ENCODE measurements at places on chromosomes 6 and 20. TPM values are rescaled to one million over a fixed set of nuclear protein-coding genes. Genes with fewer than 3 reads are reported as not detected.

The HLA-DOA gene
- total RNA-seq, result 2.1 TPM

The SYNGAP1 gene
- total RNA-seq, result 12.5 TPM

The TMEM14C gene
- 159 TPM for total RNA-seq

DNA sequence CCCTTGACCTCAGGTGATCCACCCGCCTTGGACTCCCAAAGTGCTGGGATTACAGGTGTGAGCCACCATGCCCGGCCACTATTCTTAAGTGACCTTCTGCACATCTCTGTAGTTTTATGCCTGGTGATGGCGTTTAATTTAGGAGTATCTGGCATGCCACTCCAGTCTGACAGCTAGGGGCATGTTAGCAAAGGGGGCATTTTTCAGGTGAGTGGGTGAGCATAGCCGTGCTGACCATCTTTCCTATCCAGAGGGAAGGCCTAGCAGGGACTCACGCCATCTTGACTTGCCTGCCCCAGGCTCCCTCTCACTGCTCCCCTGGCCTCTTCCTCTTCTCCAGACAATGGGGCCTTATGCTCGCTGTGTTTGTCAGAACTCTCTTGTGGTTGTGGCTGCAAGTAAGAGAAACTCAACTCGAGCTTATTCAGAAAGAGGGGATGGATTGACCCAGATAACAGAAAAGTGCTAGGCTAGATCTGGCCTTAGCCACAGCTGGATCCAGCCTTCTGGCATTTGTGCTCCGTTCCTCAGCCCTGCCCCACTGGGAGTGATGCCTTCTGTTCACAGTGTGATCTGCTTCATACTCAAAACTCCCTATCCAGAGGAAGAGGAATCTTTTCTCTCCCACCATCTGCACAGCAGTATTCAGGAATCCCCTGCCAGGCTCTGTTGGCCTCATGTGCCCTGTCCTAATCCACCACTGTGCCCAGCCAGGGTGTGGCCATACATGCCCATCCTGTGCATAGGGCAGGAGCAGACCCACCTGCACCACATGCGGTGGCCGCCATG lies 174.5 kb upstream of the AKAP12 start:
- no peaks in the 10 kb centered on the region for H3K27me3 ChIP-seq
- no peak for DNase-seq
- no peaks in the 10 kb centered on the region for H3K36me3 ChIP-seq
- no peaks in the 10 kb centered on the region for H3K4me1 ChIP-seq

GRCh38 chr6:158522616-158523015 lies 37.3 kb upstream of the TMEM181 start:
- H3K27ac ChIP-seq, result no peak overlapping the region
- no peaks in the 10 kb centered on the region for H3K36me3 ChIP-seq
- H3K4me1 ChIP-seq, result no peaks in the 10 kb centered on the region
- H3K4me3 ChIP-seq, result no peak overlapping the region

- no peaks in the 10 kb centered on the region for H3K4me1 ChIP-seq
- H3K27ac ChIP-seq, result peak within 1 kb of the TSS; percentile 73
- peak within 1 kb of the TSS; percentile 34 for H3K4me3 ChIP-seq
- H3K36me3 ChIP-seq, result no peaks in the 10 kb centered on the region
Observed at GRCh38 chr6:32952817-32953739, at the start of gene HLA-DMA. Gene HLA-DMA, minus strand, starts transcription at chr6:32953097. Its CDS starts 61 bp downstream, at chr6:32953036.

- H3K4me1 ChIP-seq, result no peaks in the 10 kb centered on the region
- DNase-seq, result no peak
- H3K27me3 ChIP-seq, result no peaks in the 10 kb centered on the region
Observed at GRCh38 chr6:42429836-42430235, 21.9 kb downstream of the TRERF1 start.

GRCh38 chr6:32291543-32291942 lies 67.7 kb upstream of the NOTCH4 start:
- no peak overlapping the region for H3K4me3 ChIP-seq
- H3K27me3 ChIP-seq, result no peaks in the 10 kb centered on the region
- no peak overlapping the region for H3K27ac ChIP-seq
- H3K4me1 ChIP-seq, result no peaks in the 10 kb centered on the region
- DNase-seq, result no peak

- H3K27ac ChIP-seq, result no peak overlapping the region
- no peaks in the 10 kb centered on the region for H3K36me3 ChIP-seq
- H3K27me3 ChIP-seq, result no peaks in the 10 kb centered on the region
Observed at GRCh38 chr6:36296240-36296639, 26.4 kb downstream of the PNPLA1 start.

GRCh38 chr6:40312213-40313015 lies 274.8 kb downstream of the LRFN2 start:
- no peak overlapping the region for H3K4me3 ChIP-seq
- no peak overlapping the region for H3K27ac ChIP-seq
- H3K36me3 ChIP-seq, result no peaks in the 10 kb centered on the region

GRCh38 chr6:45072673-45073072 lies 255.5 kb upstream of the RUNX2 start:
- H3K27me3 ChIP-seq, result no peaks in the 10 kb centered on the region
- H3K4me3 ChIP-seq, result no peak overlapping the region
- H3K27ac ChIP-seq, result no peak overlapping the region
- no peaks in the 10 kb centered on the region for H3K36me3 ChIP-seq
- no peaks in the 10 kb centered on the region for H3K4me1 ChIP-seq

DNA sequence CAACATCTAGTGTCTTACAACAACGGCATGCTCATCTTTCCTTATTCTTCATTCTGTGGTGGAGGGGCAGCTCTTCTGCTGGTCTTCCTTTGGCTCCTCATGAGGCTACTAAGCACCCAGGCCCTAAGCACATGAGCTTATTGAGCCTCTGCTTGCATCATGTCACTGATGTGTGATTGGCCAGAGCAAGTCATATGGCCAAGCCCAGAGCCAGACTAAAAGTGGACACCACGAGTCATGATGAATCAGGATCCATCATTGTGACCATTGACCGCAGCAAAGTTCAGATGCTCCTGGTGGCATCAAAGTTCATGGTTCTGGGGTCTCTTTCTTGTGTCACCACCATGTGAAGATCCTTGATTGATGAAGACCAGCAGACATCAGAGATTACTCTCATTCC lies 192.0 kb upstream of the FOXA2 start:
- H3K27ac ChIP-seq, result no peak overlapping the region
- H3K36me3 ChIP-seq, result no peaks in the 10 kb centered on the region
- no peak overlapping the region for H3K4me3 ChIP-seq

DNA sequence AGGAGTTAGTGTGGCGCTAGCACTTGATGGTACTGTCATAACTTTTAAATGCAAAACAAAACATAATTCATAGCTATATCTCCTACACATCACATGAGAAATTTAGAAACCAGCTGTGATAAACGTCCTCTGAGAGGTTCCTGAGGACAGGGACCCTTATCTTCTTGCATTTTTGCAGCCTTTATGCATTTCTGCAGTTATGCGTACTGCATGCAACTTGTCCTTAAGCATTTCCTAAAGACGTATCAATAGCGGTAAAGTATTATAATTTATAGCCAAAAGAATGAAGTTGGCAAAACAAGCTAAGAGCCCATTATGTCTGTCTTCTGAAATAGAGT lies 1.7 kb downstream of the NAPB start:
- H3K4me3 ChIP-seq, result peak overlapping the region; percentile 95
- peak overlapping the region; percentile 91 for H3K27ac ChIP-seq
- no peak for DNase-seq
- no peaks in the 10 kb centered on the region for H3K27me3 ChIP-seq
- no peaks in the 10 kb centered on the region for H3K36me3 ChIP-seq

DNA sequence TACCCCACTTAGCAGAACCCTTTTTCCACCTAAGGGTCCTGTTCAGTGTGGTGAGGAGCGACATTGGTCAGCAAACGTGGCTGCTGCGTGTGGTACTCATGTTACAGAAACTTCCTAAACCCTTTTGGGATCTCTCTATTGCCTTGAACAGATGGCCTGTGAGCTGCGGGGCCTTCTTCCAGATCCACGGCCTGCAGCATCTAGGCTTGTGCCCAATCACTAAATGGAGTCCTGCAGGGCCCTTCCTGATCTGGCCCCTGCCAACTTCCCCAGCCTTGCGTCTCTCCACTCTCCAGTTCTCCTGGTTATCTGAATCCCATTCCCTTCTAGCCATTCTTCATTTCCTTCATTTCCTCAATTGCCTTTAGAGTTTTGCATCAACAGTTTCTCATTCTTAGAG lies 85.6 kb downstream of the PDE7B start:
- no peaks in the 10 kb centered on the region for H3K36me3 ChIP-seq
- DNase-seq, result no peak
- H3K27ac ChIP-seq, result no peak overlapping the region
- H3K4me3 ChIP-seq, result no peak overlapping the region
- H3K27me3 ChIP-seq, result no peaks in the 10 kb centered on the region
